ENCODE measurements at places on chromosomes 13 and 19.

DNA sequence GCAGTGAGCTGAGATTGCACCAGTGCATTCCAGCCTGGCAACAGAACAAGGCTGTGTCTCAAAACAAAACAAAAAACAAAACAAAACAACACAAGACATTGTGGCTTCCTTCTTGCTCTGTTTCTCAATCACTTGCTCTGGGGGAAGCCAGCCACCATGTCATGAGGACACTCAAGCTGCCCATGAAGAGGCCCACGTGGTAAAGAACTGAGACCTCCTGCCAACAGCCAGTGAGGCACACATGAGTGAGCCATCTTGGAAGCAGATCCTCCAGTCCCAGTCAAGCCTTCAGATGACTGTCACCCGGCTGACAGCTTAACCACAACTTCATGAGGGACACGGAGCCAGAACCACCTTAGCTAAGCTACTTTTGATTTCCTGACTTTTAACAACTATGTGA lies 25.2 kb downstream of the CPT1C start:
- DNase-seq: no peak

DNA sequence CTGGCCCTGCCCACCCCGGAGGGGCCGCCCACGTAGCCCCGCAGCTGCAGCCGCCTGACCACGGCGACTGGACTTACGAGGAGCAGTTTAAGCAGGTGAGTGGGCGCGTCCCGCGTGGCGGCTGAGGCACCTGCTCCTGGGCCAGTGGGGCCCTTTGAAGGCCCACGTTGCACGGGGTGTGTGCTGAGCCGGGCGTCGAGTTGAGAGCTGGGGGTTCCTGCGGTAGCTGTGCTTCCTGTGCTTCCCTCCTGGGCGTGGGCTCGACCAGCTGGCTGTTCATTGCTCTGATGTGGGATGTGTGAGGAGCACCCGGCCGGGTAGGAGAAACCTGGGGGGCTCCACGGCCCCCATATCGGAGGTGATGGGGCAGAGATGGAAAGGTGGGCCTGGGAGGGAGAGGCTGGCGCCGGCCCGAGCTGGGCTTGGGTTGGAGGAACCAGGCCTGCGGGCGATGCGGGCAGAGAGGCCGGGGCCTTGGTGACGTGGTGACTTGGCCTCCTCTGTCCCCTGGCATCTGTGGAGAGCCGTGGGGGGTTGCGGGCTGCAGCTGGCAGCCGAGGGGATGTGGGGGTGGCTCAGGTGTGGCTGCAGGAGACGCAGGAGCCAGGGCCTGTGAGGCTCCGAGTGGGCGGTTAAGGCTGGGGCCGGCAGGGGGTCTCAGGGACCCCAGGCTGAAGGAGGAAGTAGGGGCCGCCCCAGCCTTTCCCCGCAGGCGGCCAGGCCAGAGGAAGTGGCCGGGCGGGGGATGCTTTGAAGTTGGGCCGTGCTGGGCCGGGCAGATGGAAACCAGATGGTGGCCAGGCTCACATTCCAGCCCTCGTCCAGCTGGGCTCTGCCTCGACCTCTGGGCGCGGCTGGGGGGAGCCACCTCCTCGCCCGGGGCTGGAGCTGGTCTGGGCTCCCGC lies 7.1 kb downstream of the ARID3A start:
- peak; percentile 56 for DNase-seq

GRCh38 chr19:38055655-38056521 lies 148.9 kb downstream of the SIPA1L3 start:
- no peak for DNase-seq

GRCh38 chr13:97030705-97031452 lies 36.6 kb upstream of the OXGR1 start:
- no peak for DNase-seq

DNA sequence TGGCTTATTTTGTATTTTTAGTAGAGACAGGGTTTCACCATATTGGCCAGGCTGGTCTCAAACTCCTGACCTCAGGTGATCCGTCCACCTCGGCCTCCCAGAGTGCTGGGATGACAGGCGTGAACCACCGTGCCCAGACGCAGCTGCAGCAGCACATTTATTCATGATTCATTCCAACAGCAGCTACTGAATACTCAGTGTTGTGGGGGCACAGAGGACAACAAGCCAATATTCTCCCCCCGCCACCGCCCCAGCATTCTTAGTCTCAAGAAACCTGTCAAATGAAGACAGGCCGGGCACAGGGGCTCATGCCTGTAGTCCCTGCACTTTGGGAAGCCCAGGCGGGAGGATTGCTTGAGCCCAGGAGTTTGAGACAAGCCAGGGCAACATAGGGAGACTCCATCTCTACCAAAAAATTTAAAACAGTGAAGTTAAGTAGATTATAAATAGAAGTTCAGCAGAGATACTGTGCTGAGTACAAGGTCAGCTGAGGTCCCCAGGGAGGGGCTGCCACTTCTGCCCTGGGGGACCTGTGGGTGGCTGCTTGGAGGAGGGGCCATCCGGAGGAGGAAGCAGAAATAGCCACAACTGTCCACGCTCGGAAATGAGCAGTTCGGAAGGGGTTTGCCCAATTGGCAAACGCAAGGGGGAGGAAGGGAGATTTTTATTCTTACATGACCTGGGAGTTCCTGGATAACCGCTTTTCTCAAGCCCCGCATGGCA lies 4.3 kb downstream of the DOT1L start:
- DNase-seq: no peak

DNA sequence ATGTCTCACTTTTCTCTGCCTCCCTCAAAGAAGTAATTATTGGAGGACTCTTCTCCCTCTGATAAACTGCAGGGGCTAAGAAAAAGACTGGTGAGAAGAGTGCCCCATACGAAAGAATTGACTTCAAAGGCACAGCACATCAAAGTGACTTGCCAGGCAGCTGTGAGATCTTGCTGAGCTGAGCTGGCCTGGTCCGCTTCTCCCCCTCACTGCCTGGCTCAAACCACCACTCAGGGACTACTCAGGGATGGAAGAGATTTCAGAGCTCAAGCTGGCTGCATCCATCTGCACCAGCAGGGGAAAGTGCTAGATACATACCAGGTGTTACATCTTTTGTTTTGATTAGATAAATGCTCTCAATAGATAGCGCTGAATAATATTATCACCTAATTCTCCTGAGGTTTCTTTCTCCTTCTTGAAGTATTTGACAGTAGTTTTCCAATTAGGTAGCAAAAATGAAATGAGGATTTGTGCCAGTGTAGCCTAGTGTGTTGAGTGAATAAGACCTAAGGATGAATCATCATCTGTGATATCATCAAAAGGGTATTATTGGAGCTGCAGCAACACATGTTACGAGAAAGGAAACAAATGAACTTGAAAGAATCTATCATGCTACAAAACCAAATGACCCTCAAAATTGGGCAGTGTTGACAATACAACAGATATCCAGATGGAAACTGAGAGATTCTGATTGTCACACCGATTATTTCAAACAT lies 379.8 kb downstream of the TBC1D4 start:
- DNase-seq: no peak

GRCh38 chr19:35117116-35117515 lies 1.5 kb downstream of the FXYD3 start:
- no peak for DNase-seq

DNA sequence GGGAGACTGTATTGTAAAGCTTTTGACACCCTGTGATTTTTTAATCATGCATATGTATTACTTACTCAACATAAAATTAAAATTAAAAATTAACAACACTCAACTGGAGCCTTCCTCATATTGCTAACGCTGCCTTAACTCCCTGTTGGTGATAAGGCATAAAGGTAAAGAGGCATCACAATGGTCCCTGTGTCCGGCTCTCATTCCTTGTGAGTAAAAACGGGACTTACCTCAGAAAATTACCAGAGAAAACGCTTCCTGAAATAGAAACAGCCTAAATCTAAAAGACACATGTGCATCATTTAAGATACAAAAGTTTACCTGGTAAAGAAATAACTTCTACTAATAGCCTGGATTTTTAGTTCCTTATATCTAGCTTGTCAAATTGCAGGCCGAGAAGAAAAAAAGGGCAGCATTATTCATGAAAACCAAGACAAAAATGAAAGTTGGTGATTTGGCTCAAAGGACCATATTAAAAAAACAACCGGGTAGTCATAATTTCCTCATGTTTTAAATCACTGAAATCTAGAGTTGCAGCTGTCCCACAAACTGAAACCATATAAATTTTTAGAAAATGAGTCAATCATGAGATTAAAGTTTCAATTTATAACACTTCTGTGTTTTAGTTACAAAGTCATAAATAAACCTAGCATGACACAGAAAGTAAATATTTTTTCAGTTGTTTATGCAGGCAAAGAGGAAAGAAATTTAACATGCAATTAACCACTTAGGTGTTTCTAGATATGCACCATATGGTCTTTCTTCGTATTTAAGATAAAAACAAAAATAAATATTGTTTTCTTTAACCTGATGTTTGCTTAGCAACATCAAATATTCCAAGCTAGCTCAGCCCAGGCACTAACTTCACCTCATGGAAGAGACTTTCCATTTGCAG lies 94.7 kb downstream of the MIPEP start:
- no peak for DNase-seq

GRCh38 chr13:94583926-94584325 lies 12.0 kb downstream of the TGDS start:
- DNase-seq: no peak

- DNase-seq: no peak
These were observed 320.1 kb downstream of the MTUS2 start for GRCh38 chr13:29140277-29140676.

All from neural crest cell (in vitro differentiated cells).